WTC11 (cell line): ENCODE measurements at places on chromosomes 7 and 10. TPM values are rescaled to one million over a fixed set of nuclear protein-coding genes. Genes with fewer than 3 reads are reported as not detected.

- no peak for DNase-seq
These were observed 128.8 kb downstream of the PPP1R17 start for GRCh38 chr7:31815796-31816195.

GRCh38 chr10:11446133-11446532, 165.3 kb downstream of the USP6NL start:
- no peak for DNase-seq

Gene PITX3
- 0.32 to 0.81 TPM (median 0.48 TPM) in 3 replicates for total RNA-seq

- no peak for DNase-seq
These were observed 210.9 kb upstream of the VSTM2A start for GRCh38 chr7:54331311-54331710.

Gene PIP
- total RNA-seq: not detected in 3 replicates

GRCh38 chr10:43844221-43844620, 195.5 kb upstream of the ZNF32 start:
- DNase-seq: no peak

Gene PTPRN2
- total RNA-seq: 2.6 to 4.7 TPM (median 3.9 TPM) in 3 replicates

DNA sequence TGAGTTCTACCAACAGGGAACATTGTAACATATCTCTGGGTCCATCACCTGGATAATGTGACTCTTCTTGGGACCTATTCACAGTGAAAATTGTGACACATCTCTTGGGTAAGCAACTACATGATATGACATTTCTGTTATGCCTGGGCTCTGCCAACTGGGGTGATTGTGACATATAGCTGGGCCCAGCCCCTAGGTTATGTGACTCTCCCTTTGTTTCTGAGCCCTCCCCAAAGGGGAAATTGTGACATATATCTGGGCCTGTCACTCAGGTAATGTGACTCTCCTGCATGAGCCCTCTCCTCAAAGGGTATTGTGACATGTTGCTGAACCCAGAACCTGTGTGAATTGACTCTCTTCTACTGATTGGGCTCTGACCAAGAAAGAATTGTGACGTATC, 22.4 kb upstream of the ZNF107 start:
- DNase-seq: no peak

DNA sequence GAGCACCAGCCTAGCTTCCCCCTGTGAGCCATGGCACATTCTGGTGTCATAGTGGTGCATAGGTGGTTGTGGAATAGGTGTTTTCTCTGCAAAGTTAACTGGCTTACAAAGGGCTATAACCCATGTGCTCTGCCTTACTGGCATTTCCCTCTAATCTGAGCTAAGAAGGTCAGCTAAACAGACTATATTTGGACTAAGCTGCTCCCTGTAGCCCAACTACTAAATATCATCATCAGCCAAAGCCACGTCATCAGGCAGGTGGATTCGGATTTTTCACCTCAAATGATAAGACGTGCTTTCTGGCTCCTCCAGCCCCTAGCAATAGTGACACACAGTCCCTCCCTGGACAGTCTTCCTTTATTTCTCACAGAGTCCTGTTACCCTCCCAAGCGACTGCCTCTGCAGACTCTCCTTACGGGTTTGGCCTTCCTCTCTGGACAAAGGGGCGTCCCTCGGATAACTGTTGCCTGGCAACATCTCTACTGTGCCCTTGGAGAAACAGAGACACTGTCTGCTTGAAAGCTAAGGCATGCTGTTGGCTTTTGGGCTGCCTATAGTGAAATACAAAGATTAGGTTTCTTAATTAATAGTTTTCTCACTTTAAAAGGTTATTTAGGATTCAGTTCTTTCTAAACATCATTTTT, 9.1 kb downstream of the SLC13A4 start:
- DNase-seq: no peak

GRCh38 chr10:20955355-20955893, 58.3 kb upstream of the NEBL start:
- DNase-seq: no peak

Gene ZP3
- total RNA-seq: 1.8 to 9.3 TPM (median 3.3 TPM) in 3 replicates

- no peak for DNase-seq
These were observed 4.6 kb downstream of the STK31 start for GRCh38 chr7:23714579-23714978.

Gene DNAH11
- total RNA-seq: 3.5 to 6.4 TPM (median 4.2 TPM) in 3 replicates

Gene GPR37
- 10.9 to 20.4 TPM (median 11.3 TPM) in 3 replicates for total RNA-seq

DNA sequence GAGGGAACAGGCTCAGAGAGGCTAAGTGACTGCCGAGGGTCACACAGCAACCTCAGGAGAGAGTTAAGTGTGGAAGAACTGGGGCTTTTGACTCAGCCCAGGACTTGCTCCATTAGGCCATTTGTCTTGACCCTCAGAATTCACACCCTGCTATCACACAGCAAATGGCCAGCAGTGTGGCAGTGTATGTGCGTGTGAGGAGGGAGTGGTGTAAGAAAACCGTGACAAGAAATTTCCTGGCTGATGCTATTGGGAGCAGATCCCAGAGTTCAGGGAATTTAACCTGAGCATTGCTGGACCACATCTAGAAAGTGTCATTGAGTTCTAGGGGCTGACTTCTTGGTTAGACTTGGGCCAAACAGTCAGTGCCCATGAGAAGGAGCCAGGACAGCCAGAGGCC, 18.4 kb downstream of the VWA2 start:
- no peak for DNase-seq

Gene CTAGE8
- total RNA-seq: 5.6 to 8.4 TPM (median 7.9 TPM) in 3 replicates

- no peak for DNase-seq
These were observed 448.5 kb downstream of the NXPH1 start for GRCh38 chr7:8881916-8882315.

Gene ZSCAN21
- total RNA-seq: 25.5 to 27.2 TPM (median 26.2 TPM) in 3 replicates

GRCh38 chr7:49453486-49453885, 320.0 kb upstream of the VWC2 start:
- DNase-seq: no peak

Gene FFAR4
- total RNA-seq: 0.07 to 0.15 TPM in 2 of 3 replicates, not detected in the other

Gene NHLRC2
- 37.9 to 40.7 TPM (median 38.4 TPM) in 3 replicates for total RNA-seq

Gene SPDYE11
- total RNA-seq: not detected in 3 replicates

DNA sequence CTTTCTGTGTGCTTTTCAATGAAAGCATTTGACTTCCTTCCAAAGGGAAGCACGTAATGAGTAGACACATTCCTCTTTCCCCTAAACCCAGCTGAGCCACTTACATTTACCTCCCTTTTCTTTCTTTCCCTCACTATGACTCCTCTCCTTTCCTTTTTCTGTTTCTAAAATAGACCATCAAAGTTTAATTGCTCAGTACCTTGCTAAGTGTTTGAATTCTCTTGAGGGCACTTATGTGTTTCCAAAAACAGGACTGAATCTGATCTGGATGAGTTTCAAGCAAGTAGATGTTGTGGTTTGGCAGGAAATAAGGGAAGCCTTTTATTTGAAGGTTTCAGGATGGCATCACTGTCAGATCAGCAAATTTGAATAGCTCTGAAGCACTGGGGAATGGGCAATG, 396.2 kb downstream of the REEP3 start:
- DNase-seq: no peak

DNA sequence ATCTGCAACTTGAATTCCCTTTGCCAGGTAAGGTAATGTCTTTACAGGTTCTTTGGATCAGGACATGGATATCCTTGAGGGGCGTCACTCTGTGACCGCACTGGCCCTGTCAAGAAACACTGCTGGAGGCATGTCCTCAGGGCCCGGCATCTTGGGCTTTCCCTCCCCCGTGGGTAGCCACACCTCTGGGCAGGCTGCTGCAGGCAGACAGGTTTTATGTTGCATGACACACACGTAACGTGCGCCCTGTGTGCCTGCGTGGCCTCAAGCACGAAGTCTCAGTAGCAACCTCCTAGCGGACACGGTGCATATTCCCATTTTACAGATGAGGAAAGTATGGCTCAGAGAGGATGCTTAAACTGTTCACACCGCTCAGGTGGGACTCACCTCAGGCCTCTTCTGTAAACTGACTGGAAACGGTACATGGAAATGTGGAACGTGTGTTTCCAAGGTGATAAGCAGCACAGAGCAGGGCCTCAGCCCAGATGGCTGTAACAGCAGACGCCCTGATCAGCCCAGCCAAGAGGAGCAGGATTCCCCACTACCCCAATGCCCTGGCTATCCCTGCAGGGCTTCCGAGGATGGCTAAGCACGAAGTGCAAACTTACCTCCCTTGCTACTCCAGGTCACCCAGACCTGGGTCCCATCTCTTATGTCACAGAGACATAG, 553.6 kb downstream of the TCERG1L start:
- DNase-seq: no peak

Gene CRHR2
- total RNA-seq: 0.09 to 0.25 TPM (median 0.22 TPM) in 3 replicates

- DNase-seq: no peak
These were observed 445.7 kb downstream of the PTPRN2 start for GRCh38 chr7:158141806-158142518.

Gene EPHB6
- total RNA-seq: 13.9 to 15.4 TPM (median 15.1 TPM) in 3 replicates

DNA sequence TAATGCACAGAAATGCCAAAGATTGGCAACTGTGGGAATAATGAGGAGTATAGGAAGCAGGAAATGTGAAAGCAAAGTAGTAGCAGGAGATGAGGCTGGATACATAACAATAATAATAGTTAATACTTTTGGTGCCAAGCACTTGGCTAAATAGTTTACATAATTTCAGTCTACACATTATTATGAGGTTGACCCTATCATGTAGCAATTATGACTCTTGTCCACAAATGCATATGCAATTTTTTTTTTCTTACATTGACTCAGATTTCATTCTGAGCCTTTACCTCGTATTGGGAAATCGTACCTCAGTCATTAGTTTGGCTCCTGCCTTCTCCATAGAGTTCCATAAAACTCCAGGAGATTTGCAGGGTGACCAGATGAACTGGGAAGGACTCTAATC, 219.9 kb downstream of the SUGCT start:
- no peak for DNase-seq

DNA sequence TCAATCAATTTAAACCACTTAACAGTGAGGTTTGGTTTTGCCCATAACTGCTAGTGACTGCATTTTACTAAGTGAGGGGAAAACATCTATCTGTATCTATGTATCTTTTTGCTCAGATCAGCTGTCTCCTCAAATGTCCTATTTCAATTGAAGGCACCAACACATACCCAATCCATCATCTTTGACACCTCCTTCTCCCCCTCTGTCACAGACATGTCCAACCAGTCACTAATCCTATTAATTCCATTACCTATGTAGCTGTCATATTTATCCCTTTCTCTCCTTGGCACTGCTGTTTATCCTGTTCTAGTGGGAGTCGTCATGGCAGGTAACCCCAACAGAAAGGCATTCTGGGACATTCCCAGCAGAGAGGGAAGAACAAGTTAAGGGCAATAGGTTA, 975.2 kb upstream of the AUTS2 start:
- DNase-seq: no peak

Gene CTAGE4
- total RNA-seq: 18.3 to 23.3 TPM (median 20.9 TPM) in 3 replicates
